ENCODE measurements at places on chromosomes 3 and 15.

GRCh38 chr15:87582169-87582568 lies 674.4 kb downstream of the NTRK3 start:
- DNase-seq: no peak

GRCh38 chr3:43248185-43248583 lies 38.2 kb upstream of the SNRK start:
- DNase-seq: no peak

DNA sequence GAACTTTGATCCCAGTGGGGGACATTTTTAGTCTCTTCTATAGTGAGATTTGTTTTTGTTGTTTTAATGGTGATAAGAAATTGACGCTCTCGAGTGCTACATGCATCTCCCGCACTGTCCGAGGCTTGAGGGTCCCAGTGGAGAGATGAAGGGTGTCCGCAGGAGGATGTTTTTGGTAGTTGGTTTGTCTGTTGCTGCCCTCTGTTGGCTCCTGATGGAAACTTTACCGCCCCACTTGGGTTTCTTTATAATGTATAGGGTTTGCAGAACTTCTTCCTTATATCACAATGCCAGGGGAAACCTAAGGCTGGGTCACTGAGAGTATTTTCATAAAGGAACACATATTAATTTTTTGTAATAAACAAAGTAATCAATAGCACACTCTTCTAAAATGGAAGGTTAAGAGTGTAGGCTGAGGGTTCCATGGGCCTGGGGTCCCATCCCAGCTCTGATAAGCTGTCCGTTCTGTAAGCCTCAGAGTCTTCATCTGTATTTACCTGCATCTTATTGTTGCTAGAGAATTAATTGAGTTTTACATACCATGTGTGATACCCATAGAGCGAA lies 185.3 kb upstream of the FEZF2 start:
- no peak for DNase-seq

DNA sequence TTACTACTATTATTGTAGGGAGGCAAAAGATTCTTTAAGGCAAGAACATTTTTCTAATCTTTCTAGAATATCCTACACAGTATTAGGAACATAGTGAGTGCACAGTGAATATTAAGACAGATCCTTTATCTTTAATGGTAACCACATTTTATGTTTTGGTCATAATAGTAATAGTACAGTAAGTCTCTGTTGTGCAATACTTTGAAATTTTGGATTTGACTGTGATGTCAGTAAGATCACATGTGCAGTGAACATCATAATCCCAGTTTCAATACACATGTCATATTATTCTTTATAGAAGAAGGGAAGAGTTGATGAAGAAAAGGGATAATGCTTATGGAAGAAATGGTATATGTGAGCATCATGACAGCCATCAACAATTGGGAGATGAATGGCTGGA lies 10.7 kb downstream of the STT3B start:
- no peak for DNase-seq

DNA sequence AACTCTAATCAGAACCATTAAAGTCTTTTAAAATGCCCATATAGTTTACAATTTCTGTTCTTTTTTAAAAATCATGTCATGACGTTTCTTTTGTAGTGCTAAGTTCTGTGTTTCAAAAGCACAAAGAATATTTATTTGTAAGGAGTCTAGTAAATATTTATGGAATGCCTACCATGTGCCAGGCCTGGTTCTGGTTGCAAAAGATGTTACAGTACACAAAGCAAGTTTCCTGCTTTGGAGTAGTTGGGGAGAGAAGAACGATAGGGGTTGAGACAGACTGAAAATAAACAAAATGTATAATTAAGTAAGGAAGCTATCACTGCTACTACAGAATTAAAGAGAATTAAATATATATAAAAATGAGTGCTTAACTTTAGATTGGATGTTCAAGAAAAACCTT lies 86.8 kb upstream of the CMSS1 start:
- no peak for DNase-seq

- no peak for DNase-seq
These were observed 100.2 kb downstream of the SNRPN start for GRCh38 chr15:25054943-25055342.

GRCh38 chr3:196323691-196324090 lies 5.7 kb upstream of the DYNLT2B start:
- DNase-seq: no peak

DNA sequence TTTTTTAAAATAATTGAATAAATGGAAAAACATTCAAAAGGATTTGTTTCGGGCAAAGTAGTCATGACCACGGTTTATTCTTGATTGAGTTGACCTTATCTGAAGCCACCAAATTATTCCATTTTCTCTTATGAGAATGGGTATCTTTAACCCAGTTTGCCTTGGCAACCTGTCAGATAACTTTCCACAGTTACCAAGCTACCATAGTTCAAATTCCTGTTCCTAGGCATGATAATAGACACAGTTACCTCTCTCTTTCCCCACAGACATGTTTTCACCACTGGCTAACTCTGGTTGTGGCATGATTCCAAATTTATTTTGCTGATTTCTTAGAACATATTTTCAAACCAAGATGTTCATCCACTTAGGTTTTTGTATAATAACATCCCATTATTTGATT lies 84.9 kb downstream of the NECTIN3 start:
- no peak for DNase-seq

DNA sequence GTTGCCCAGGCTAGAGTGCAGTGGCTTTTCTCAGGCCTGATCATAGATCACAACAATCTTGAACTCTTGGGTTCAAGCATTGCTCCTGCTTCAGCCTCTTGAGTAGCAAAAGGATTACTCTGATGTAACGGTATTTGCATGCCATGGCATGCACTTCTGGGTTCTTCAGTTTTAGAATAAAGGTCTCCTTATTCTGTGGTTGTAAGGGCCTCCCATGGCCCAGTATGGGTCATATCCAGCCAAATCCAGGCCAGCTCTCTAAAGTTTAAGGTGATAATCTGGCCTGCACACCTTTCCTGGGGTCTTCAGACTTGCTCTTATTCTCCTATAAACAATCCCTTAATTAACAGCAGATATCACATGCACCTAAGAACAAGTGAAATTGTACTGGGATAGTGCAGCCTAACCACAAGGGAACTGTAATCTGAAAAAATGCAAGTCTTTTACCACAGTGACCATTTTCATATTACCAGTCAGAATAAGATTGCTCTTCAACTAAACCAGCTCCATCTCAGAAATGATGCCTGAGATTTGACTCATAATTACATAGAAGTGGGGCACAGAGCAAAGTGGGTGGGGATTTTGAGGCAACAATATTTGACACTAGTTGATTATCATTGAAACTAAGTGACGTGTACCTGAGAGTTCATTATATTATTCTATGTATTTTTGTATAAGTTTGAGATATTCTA lies 25.4 kb downstream of the COMMD2 start:
- no peak for DNase-seq

DNA sequence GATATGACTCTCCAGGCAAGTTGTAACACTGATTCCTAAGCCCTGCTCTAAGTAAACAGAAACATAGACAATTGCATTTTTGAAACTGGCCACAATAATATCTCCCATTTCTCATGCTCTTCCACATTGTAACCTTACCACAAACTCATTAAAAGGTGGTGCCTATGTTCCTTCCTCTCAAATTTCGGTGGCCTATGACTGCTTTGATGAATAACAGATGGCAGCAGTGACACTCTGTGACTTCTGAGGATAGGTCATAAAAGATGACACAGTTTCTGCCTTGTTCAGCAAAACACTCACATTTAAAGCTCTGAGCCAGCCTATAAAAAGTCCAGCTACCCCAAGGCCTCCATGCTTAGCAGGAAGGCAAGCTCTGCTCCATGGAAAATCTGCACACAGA lies 195.2 kb downstream of the EFHB start:
- no peak for DNase-seq

DNA sequence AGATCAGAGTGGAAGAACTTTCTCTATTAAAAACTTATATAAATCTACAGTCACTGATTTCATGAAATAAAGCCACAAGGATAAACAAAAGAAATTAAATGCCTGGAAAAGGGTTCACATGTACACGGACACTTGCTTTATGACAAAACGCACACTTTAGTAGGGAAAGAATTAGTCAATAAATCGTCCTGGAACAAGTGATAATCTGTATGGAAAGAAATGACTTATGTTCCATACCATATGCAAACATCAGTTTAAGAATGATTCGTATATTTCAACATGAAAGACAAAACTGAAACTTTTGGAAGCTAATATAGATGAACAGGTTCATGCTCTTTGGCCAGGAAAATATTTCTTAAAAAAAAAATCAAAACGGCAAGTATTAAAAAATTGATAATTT lies 40.2 kb downstream of the MEF2A start:
- no peak for DNase-seq

DNA sequence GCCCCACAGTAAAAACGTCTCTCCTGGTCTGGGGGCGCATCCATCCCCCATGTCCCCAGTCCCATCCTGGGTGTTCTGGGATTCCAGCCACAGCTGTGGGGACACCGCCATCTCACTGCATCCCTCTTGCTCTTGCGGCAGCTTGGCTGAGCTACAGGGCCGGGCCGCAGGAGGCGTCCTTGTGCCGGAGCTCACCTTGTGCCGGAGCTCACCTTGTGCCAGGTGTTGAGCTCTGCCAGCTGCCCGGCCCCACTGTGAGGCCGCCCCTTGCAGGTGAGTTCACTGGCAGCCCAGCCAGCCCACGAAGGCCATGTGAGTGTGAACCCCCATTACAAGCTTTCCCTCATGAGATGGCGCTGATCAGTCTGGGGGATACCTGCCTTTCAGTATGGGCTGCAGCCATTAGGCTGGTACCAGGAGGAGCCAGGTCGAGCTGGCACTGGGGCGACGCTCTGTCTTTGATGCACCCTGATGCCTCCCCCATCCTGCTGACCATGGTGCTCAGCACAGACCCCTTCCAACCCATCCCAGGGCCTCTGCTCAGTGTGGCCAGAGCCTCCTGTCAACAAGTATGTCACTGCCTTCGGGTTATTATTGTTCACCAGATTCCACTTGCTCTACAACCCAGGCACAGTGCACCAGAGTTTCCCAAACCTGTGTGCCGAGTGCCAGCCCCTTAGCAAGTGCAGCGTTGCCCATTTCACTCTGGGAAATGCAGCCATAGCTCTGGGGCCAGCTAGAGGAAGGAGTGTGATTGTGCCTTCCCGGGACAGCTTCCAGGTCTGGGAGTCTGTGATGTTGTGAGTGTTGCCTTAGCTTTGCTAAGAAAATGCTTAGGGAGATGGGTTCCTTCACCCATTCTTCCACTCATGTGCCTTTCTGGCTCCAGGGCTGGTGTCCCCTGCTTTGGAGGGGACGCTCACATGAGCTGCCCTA lies 105.7 kb downstream of the APBA2 start:
- no peak for DNase-seq

DNA sequence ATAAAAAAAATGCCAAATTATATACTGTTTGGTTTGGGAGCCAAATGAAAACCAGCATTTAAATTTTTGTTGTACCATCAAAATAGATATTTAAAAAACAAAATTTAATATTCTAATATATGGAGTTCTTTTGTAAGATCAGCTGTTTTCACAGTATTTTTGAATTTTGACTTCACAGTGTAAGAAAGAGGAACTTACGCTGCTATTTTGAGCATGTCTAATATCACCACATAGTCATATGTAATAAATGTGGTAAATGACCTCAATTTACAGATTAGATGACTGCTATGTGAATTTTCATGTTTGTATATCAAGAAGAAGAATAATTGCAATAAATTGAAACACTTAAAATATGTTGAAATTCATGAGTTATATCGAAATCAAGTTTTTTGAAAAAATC lies 189.6 kb downstream of the ARRDC4 start:
- DNase-seq: no peak

- no peak for DNase-seq
These were observed 57.4 kb downstream of the LRRFIP2 start for GRCh38 chr3:37116998-37117397.

- DNase-seq: no peak
These were observed 56.2 kb upstream of the GLCE start for GRCh38 chr15:69104050-69104750.

- DNase-seq: no peak
These were observed 227.8 kb downstream of the CDIN1 start for GRCh38 chr15:36807134-36807764.

GRCh38 chr15:93897377-93897776 lies 334.0 kb upstream of the MCTP2 start:
- DNase-seq: no peak
